ENCODE measurements at places on chromosomes 7 and 10. TPM values are rescaled to one million over a fixed set of nuclear protein-coding genes. Genes with fewer than 3 reads are reported as not detected.

GRCh38 chr7:64867863-64868440 lies 35.1 kb upstream of the ZNF273 start:
- H3K4me3 ChIP-seq, result no peak overlapping the region
- H3K4me1 ChIP-seq, result no peaks in the 10 kb centered on the region
- DNase-seq, result no peak

GRCh38 chr7:127759945-127760421 lies 108.0 kb downstream of the SND1 start:
- no peaks in the 10 kb centered on the region for H3K36me3 ChIP-seq
- H3K4me3 ChIP-seq, result no peak overlapping the region
- H3K4me1 ChIP-seq, result no peaks in the 10 kb centered on the region

DNA sequence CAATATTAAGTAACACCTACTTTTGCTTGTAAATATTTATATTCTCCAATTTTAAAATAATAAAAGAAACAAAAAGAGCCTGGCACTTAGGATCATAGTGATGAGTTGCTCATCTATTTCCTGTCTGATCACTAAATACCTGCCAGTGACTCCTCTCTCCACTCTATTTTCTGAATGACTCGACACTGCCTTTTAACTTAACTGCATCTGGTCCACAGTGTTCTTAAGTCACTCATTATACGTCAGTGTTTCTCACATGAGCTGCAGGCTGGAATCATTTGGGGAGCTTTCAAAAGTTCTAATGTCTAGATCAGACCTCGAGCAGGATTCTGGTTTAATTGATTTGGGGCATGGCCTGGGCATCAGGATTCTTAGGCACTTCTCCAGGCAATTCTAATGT lies 78.0 kb upstream of the AGBL3 start:
- H3K4me3 ChIP-seq, result no peak overlapping the region
- H3K27me3 ChIP-seq, result no peaks in the 10 kb centered on the region
- no peak for DNase-seq
- peaks cover 3% of the 10 kb centered on the region for H3K36me3 ChIP-seq
- peak overlapping the region; percentile 49 for H3K27ac ChIP-seq

DNA sequence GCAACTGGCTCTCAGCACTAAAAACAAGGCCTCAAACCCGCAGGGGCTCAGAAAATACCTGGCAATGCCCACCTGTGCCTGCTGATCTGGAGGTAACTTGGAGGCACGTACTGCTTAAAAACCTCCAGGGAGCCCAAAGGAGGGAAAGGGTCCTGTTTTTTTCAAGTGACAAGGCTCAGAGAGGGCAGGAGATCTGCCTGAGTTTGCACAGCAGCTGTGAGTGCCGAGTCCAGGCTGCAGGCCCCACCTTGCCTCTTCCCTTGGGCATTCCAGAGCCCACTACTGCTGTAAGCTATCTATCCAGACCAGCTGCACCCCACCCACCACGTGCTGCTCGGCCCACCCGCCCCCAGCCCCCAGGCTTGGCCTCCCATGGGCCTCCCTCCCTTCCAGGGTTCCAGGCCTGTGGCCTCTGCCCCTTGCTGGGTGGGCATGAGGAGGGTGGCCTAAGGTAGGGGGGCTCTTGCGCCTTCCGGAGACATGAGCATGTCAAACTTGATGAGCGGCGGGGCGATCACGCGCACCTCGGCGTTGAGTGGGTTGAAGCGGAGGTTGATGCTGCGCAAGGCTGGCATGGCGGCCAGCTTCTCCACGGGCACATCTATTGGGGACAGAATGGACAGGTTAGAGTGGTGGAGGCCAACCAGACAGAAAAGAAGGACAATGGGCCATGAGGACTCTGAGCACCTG lies 17.2 kb upstream of the NPFFR1 start:
- no peak for DNase-seq
- H3K36me3 ChIP-seq, result peaks cover 11% of the 10 kb centered on the region
- no peak overlapping the region for H3K27ac ChIP-seq
- H3K27me3 ChIP-seq, result no peaks in the 10 kb centered on the region
- no peak overlapping the region for H3K4me3 ChIP-seq

- no peak overlapping the region for H3K4me3 ChIP-seq
- H3K4me1 ChIP-seq, result peaks cover 10% of the 10 kb centered on the region
- peaks cover 15% of the 10 kb centered on the region for H3K36me3 ChIP-seq
- H3K27me3 ChIP-seq, result no peaks in the 10 kb centered on the region
- no peak for DNase-seq
Observed at GRCh38 chr7:102460467-102460866, 4.2 kb downstream of the ALKBH4 start.

GRCh38 chr7:8809320-8809719 lies 375.9 kb downstream of the NXPH1 start:
- H3K4me1 ChIP-seq, result no peaks in the 10 kb centered on the region
- H3K27me3 ChIP-seq, result no peaks in the 10 kb centered on the region
- H3K27ac ChIP-seq, result no peak overlapping the region
- DNase-seq, result no peak

- DNase-seq, result peak; percentile 76
- peak overlapping the region; percentile 81 for H3K4me3 ChIP-seq
- H3K27ac ChIP-seq, result peak overlapping the region; percentile 99
- no peaks in the 10 kb centered on the region for H3K27me3 ChIP-seq
- peaks cover 33% of the 10 kb centered on the region for H3K4me1 ChIP-seq
Observed at GRCh38 chr7:140924019-140924820, 509 bp downstream of the BRAF start.

The EIF4H gene
- 192 TPM for total RNA-seq

All from heart right ventricle (tissue), 16 donors.